NCI-H2081 treated with DMSO at 0.1 percent for 48 hours (cell line): ENCODE measurements at places on chromosomes 6 and 20.

DNA sequence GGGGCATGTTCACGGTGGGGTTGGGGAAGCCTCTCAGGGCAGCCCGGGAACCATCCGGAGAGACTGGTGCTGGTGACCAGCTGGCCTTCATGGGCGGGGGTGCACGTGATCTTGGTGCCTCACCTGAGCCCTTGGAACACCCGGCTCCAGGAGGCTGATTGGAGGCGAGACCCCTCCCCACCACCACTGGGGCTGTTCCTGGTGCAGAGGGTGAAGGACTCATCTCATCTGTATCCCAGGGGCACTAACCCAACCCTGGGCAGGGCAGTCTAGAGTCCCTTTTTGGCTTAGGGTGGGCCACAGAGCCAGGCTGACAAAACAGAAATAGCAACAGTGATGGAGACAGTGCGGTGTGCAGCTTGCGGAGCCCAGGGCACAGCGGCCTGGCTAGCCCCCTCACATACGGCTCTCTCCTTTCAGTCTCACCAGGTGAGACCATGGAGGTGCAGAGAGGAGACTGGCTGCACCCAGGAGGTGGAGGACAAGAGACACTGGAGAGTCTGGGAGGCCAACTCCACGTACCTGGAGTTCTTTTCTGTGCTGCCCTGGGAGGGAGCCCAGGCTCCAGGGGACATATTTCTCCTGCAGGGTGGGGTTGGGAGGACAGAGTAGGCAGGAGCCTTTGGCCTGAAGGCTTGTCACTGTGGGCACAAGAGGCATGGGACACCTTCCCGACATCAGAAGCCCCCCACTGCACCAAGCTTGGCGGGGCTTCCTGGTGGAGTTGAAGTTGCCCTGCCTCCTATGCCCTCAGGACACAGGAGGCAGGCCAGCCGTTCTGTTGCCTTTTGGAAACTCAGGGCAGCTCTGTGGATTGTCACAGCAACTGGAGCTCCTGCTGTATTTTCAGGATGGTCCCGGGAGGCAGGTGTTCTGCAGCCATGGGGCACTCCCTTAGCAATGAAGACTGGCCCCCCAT lies 106.0 kb downstream of the SYCP2 start:
- no peak for DNase-seq

- no peak for DNase-seq
Observed at GRCh38 chr6:39453241-39453640, 130.7 kb upstream of the KCNK16 start.

- DNase-seq: no peak
Observed at GRCh38 chr20:31840906-31841816, 4.2 kb downstream of the FOXS1 start.

DNA sequence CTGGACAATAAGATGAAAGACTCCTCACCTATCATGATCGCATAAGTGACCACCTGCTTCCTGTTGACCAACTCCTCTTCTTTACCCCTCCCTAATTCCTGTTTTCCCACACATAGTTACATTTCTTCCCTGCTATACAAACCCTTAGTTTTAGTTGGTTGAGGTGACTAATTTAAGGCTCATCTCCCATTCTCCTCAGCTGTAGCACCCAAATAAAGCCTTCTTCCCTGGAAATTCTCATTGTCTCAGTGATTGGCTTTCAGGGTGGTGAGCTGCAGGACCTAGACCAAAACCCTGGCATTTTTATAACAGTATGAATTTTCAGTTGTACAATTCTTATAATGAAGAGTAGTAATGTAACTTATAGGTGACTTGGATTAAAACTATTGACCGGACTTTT lies 2.1 kb downstream of the FKBP1C start:
- no peak for DNase-seq

- DNase-seq: no peak
Observed at GRCh38 chr20:50099113-50099512, 13.8 kb downstream of the UBE2V1 start.

- DNase-seq: no peak
Observed at GRCh38 chr6:113924312-113924723, 46.6 kb downstream of the HDAC2 start.

DNA sequence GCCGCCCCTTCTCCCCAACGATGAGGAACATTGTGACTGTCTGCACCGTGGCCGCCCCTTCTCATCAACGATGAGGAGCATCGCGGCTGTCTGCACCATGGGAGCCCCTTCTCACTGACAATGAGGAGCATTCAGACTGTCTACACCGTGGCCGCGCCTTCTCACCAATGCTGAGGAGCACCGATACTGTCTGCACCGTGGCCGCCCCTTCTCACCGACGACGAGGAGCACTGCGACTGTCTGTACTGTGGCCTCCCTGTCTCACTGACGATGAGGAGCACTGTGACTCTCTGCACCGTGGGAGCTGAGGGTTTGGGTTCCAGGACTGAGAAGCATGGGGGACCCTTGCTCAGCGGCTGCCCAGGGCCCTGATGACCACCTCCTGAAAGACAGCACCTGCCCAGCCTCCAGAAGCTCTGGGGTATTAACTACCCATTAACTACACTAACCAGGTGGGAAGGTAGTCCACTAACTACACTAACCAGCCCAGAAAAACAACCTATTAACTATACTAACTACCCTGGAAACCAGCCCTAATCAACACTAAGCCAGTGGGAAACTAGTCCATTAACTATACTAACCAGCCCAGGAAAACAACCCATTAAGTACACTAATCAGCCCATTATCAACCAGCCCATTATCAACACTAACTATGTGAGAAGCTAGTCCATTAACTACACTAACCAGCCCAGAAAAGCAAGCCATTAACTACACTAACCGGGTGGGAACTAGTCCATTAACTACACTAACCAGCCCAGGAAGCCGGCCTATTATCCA lies 116.9 kb downstream of the TAF4 start:
- DNase-seq: no peak

DNA sequence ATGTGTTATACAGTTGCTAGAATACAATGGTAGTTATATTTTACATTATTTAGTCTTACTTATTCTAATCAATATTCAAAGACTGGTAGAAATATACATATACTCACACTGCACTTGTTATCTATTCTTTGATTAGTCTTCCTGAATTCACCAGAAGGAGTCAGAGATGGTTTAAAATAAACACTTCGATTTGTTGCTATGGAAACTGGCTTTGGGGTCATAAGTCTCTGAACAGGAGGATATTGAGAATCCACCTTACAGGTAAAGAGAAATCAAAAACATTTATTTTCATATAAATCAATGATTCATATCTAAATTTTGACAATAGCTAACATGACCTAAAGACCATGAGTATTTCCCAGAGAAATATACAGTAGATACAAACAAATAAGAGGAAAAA lies 41.6 kb downstream of the NUP153 start:
- DNase-seq: no peak

DNA sequence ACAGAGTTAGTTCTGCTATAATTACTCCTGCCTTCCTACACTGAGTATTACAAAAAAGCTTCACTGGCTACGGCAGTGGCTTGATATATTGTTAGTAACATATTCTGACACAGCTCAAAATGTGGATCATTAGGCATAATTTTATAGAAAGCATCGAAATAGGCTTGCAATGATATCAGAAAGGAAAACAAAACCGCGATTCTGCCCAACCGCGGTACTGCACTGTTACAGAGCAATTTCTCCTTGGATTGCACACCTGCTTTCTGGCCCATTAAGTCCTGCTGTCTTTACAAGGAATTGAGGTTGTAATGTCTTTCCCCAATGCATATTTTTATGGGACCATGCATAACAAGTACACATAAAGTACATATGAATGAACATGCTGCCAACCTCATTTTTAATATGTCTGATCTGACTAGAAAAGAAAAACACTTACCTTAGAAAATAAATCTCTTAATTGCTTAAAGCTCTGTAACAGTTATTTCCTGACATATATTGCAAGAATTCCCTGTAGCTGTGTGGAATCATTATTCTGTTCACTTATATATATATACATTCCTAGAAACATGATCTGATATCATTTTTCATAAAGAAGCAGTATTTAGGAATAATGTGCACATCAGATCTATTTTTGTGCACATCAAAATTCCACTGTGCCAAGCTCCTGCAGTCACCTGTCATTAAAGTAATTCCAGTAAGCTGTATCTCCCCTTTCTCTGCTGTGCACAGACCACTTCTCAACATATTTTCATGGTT lies 763.9 kb downstream of the HACE1 start:
- peak; percentile 26 for DNase-seq

DNA sequence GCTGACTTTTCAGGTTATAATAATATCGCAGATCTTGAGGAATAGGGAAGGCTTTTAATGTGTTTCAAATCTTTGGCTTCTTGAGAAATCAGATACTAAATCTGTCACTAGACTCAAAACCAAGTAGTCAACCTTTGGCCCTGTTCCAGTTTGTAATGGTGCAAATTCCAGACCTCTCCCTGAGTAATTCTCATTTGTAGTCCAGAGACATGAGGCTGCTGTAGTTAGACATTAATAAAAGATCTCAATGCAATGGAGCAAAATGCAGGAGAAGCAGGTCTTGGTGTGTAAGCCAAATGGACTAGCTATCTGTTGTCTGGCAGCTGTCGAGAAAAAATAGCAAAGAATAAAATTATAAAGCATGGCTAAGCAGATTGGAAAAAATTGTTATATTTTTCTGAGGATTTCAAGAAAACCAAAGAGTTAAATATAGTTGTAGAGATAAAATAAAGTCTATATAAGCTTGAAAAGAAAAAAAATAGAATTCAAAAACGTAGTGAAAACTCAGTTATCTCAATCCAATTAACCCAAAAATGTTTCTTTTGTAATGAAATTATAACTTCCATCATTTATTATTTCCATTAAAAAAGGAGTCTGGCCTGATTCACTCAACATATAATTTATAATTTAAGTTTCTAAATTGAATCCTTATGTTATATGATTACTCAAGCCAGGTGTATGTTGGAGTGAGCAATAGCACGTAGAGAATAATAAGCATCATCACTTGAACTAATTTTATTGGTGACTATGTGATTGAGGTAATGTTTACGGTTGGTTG lies 161.5 kb upstream of the ADGRB3 start:
- DNase-seq: no peak

DNA sequence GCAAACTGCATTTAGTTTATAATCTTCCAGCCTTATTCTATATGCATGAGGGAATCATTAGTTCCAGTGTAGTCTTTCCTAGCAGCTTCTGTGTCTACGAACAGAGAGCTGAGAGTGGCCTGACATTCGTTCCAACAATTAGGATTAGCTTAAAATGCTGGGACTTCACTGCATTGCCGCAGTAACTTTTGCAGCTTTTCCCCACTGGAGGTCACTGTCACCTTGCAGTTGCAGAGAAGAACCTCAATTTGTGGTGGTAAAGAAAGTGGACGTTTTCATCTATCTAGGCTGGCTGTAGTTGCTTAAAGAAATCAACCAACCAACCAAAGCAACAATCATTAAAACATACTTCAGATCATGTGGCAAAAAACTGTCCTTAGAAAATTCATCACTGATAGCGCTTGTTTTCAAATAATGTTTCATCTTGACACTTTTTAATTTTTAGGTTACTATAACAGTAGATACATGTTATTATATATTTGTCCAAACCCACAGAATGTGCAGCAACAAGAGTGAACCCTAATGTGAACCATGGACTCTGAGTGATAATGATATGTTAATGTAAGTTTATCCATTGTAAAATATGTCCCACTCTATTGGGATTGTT lies 12.2 kb downstream of the MYLK4 start:
- DNase-seq: no peak

GRCh38 chr6:132147530-132148011 lies 196.4 kb upstream of the CCN2 start:
- no peak for DNase-seq

GRCh38 chr20:24064092-24064491 lies 75.5 kb upstream of the GGTLC1 start:
- DNase-seq: no peak

- DNase-seq: no peak
Observed at GRCh38 chr6:109236115-109237076, 141.1 kb downstream of the CEP57L1 start.

DNA sequence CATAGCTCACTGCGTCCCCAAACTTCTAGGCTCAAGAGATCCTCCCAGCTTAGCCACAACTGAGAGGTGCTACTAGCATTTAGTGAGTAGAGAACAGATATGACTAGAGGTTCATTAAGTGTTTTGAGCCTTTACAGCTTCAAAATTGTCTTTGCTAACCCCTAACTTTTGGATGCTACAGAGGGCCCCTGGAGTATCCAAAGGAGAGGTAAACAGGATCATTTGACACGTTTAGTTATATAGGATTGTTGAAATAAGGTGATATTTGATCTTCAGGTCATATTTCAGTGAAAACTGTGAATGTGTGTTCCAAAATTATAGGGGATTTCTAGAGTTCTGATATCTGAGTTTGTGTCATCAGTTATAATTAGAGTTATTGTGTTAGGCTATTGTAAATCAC lies 19.2 kb upstream of the HFE start:
- DNase-seq: no peak

DNA sequence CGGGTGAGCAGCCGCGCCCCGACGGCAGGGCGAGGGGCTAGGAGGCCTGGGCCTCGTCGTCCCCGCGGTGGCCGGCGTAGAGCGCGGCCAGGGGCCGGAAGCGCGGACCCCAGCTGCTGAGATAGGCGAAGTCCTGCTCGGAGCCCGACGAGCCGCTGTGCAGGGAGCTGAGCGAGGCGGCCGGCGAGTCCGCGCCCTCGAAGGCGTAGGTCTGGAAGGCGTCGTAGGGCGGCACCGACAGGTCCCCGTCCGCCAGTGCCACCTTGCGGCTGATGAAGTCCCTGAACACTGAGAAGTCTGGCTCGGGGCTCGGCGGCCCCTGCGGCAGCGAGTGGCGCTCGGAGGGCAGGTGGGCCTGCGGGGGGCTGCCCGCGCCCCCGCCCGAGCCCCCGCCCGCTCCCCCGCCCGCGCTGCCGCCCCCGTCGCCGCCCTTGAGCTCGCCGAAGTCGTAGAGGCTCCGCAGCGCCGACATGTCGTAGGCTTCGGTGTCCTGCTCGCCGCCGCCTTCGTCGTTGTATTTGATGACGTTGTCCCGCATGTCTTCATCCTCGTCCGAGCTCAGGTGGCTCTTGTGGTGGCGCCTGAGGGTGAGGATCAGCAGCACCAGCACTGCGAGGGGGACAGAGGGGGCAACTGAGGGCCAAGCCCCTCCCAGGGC lies 56.5 kb downstream of the CD40 start:
- DNase-seq: no peak

DNA sequence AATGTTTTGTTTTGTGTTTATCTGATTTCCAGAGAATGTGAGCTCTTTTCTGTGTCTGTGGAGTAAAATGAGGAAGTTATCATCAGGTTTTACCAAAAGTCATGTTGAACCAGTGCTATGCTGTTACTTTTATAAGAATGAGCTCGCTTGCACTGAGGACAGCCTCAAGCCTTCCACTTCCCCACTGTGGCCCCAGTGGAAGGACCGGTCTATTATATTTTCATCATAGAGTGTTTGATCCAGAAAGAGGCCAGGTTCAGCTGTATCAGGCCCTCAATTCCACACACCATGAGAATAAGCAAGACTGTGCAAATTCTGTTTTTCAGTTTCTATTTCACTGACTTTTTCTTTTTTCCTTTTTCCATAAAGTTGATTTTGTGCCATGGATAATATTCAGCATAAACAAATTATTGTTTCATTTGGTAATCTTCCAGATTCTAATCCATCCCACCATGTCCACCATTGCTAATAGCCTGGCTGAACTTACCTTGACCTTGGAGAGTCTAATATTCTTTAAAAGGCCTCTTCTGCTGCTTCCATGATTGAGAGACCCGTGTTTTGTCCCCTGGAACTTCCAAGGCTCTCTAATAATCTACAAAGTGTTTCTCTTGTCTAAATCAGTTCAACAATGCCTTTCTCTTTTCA lies 286.2 kb downstream of the THBS2 start:
- no peak for DNase-seq
